NCI-H510A (cell line): ENCODE measurements at places on chromosomes 6 and 20.

- DNase-seq = peak; percentile 57
These were observed 508 bp downstream of the NOP56 start for GRCh38 chr20:2652724-2653555.

DNA sequence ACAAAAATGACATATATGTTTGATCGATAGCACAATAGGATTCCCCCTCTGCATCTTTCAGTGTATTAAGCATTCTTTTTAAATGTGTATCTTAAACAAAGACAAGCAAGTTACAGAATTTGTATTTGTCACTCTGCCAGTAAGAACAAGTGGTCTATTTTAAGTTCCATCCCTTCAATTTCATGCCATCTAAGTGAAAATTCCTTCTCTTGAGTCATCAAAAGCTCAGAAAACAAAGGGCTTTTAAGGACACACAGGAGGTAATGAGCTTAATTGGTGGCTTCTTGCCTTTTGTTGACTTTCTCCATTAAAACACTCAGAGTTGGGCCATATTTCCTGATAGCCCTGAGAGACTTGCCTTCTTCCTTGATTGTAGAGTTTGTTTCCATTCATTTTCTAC is 547.8 kb downstream of the TENT5A start:
- no peak for DNase-seq

- DNase-seq = no peak
These were observed 643.2 kb downstream of the DHX35 start for GRCh38 chr20:39605361-39605760.

GRCh38 chr20:59483481-59483880 is 120.9 kb upstream of the PHACTR3 start:
- no peak for DNase-seq
